ENCODE measurements at places on chromosomes 6 and 20. TPM values are rescaled to one million over a fixed set of nuclear protein-coding genes. Genes with fewer than 3 reads are reported as not detected.

GRCh38 chr20:3276680-3277015, 37.7 kb upstream of the SLC4A11 start:
- no peak for DNase-seq

Gene TMEM14C
- total RNA-seq: 206 TPM

DNA sequence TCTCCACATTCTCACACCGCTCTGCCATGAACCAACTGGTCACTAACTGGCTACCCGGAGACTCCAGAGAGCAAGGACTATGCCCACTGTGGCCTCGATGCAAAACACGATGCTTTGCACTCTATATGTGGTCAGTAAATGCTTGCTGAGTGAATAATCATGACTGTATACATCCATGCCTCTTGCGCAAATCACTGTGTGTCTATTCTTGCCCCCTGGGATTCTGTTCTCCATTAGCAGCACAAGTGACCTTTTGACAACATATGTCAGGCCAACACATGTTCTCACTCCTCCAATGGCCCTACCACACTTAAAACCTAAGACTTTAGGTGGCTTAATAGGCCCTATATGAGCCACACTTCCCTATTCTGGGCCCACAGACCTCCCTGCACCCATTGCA, 16.9 kb downstream of the KIF16B start:
- DNase-seq: no peak

DNA sequence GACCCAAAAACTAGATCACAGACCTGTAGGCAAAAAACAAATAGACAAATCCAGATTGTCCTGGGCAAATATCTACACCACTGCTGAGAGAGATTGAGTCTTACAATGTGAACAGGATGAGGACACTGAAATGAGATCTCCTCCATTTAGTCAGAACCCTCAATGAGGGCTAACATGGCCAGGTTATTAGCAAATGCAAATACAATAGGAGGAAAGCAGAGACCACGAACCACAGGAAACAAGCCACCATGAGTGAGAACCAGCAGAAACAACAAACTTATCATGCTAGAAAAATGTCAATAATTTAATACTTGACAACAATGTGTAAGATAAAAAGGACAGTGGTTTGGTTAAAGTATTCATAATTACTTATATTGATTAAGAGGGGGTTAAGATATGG, 162.8 kb downstream of the SYNE1 start:
- DNase-seq: no peak

DNA sequence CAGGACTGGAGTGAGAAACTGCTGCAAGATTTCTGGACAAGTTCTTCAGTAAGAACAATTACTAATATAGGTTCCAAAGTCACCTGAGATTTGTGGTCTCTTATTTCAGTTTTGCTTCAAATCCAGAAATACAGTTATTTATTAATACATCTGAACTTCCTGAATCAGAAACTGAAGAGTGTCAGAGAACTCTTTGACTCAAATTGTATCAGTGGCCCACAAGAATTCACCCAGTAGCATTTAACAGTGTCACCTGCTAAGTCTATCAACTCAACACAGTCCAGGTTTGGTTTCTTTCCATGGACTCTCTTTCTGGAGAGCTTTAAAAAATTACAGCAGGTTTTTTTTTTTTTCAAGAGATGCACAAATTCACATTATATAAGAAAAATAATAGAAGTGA, 18.8 kb upstream of the NHSL1 start:
- DNase-seq: no peak

- DNase-seq: no peak
Measured at GRCh38 chr6:143260857-143261256, 189.6 kb downstream of the ADAT2 start.

DNA sequence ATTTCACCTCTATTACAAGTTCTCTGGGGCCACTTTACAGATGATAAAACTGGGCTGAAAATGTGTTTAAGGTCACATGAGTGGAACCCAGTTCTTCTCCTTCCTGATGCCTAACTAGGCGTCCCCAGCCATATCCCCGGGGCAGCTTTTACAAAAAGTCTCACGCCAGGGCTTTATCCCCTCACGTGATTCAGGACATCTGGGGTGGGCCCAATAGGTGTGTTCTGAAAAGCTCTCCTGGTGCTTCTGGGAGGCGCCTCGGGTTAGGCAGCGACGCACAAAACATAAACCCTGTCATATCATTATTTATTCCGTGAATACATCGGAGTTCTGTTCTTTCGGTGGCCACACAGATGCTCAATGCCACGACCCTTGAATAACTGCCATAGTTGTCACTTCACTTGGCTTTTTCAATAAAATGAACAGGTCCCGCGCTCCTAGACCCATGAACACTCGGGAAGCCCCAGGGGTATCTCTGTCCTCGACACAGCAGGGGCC, 32.1 kb downstream of the SF3B5 start:
- DNase-seq: no peak

GRCh38 chr6:150301846-150302519, 66.8 kb upstream of the IYD start:
- DNase-seq: peak; percentile 20

Gene F13A1
- not detected for total RNA-seq

GRCh38 chr20:15867899-15868298, 705.3 kb downstream of the KIF16B start:
- no peak for DNase-seq

DNA sequence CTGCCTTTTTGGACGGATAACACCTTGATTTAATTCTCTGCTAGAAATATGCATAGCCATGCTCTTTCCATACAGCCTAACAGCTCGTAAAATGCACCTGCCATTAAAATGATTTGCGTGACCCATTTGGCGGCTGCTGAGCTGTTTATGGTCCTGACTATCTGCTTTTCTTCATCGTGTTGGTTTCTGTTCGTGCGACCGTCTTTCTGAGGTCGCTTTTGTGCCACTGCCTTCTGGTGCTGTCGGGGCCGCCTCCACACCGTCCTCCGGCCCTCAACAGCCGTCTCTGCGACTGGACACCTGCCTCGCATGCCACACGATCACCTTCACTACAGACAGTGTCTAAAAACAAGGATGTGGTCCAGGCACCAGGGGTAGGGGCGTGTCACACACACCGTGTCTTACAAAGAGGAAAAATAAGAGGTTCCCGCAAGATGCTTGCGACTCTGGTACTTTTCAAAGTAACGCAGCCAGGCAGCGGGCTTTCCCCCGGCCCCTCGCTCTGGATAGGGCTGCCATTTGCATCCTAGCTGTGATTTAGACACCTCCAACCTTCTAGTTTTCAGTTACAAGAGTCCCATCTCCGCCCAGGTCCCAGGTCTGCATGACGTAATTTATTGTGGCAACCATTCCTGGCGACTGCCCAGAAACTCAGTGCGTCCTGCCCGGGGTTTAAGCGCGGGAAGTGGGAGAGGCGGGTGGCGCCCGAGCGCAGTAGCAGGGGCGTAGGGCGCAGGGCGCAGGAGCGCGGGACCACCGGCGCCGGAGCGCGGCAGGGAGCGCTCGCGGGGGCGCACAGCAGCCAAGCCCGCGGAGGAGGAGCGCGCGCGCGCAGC, at the start of gene STMND1:
STMND1 (plus strand) TSS at position 629 of the 836 bp plus-strand sequence. CDS start 208 bp downstream, outside the sequence.
- no peak for DNase-seq

DNA sequence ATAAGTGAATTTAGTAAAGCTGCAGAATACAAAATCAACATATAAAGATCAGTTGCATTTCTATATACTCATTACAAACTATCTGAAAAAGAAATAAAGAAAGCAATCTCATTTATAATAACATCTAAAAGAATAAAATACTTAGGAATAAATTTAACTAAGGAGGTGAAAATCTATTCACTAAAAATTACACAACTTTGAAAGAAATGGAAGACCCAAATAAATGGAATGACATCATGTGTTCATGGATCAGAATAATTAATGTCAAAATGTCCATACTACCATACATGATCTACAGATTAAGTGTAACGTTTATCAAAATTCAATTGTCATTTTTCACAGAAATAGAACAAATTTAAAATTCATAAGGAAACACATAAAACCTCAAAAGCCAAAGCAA, 194.9 kb downstream of the TINAG start:
- no peak for DNase-seq

GRCh38 chr20:3354247-3354646, 53.2 kb downstream of the DNAAF9 start:
- no peak for DNase-seq

GRCh38 chr20:50343125-50343489, 152.5 kb downstream of the CEBPB start:
- no peak for DNase-seq

DNA sequence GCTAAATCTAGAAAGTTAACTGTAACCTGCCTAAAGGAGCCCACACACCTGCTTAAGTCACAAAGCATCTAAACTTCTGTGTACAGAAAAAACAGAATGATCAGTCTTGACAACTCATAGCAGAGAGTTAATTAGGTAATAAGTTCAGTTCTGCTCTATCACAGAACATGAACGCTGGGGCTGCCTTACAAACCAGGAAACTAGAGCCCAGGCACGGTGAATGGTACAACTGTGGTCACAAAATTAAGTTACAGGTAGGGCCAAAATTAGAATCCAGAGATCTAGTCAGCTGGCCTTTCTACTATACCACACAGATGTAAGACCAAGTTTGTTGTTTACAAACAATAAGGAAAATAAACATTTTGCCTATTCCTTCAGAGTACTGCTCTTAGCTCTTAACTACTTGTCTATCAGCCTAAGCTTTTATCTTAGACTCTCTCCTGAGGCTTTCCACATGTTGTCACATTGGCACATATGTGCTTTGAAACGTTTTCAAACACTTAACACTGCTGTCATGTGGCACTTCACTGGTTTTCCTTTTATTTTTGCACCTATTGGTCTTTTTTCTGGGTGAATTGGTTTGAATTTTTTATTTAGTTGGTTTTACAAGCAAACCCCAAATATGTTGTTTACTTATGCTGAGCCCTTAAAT, 75.7 kb downstream of the SIM1 start:
- no peak for DNase-seq

Gene CTCFL
- not detected for total RNA-seq

DNA sequence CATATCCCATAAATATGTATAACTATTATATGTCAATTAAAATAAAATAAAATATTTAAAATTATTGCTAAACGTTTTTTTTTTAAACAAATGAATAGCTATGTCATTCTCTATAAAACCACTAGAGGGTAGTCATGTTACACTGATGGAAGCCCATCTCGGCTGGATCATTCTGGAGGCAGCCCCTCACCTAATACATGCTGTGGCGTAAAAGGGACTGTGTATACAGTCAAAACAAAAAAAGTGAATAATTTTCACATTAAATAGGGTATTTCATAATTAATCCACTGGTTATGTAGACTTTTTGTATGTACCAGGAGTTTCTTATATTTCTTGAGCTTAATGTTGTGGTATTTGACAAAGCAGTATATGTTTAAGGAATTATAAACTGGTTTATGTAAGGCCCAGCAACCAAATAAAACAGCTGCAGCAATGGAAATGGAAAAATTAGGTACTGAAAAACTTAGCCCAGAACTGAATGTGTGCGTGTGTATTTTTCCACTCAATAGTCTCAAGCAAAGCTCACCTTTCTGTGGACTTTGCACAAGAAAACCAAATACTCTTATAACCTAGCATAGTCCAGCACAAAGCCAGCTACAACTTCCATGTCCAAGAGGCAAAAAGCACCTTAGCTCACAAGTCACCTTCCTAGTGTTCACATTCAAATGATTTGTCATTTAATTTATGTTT, 81.7 kb downstream of the COL9A1 start:
- DNase-seq: no peak

- no peak for DNase-seq
Measured at GRCh38 chr20:38586181-38586525, 5.2 kb downstream of the ADIG start.

DNA sequence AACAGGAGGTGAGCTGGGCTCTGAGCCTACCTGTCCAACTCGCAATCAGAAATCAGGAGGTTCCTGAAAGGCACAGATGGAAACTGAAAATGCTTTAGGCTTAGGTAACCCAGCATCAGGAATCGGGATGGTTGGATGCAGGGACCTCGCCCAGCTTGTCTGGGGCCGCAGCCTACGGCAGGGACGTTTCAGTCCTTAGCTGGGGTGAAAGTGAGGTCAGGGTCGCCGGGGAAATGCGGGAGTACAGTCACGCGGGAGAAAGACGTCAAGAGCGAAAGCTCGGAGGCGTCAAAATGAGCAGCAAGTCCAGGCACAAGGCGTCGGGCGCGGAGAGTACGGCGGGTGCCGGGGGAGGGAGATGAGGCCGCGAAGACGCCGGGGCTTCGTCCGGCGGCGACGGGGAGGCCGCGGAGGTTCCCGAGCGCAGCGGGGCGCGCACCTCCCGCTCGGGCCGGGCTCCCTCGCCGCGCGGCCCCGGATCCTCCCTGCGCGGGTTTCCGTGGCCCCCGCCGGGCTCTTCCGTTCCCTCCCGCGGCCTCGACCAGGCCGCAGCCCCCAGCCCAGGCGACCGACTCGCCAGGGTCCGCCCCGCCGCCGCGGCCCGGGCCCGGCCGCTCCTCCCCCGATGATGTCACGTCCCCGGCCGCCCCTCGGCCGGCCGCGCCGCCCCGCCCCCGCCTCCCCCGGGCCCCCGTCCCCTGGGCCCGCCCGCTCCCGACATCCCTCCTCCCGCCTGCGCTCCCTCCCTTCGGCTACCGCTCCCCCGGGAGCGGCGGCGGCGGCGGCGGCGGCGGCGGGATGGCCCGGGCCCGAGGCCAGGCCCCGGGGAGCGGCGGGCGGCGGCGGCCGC, at the start of gene EBF4:
EBF4 (plus strand) TSS at position 745 of the 850 bp plus-strand sequence. CDS start 866 bp downstream, outside the sequence.
- no peak for DNase-seq

DNA sequence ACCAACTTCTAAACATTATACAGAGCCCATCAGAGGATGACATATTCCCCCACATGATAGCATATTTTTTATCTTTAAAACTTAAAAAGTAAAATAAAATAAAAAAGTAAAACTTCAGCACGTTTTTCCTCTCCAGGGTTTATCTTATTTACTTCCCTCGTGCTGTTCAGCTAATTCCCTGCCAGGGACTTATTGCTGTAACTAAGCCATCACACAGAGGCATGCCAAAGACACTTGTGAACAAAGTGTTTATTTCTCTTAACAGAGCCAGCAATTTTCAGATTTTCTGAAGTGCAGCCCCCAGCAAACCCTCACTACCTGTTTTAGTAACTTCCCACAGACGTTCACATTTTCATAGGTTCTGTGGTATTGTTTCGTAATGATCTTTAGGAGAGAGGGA, 293.8 kb downstream of the ZNF217 start:
- DNase-seq: no peak

GRCh38 chr6:121339639-121340226, 5.5 kb upstream of the TBC1D32 start:
- no peak for DNase-seq

GRCh38 chr20:54466127-54466526, 9.3 kb upstream of the DOK5 start:
- DNase-seq: no peak

DNA sequence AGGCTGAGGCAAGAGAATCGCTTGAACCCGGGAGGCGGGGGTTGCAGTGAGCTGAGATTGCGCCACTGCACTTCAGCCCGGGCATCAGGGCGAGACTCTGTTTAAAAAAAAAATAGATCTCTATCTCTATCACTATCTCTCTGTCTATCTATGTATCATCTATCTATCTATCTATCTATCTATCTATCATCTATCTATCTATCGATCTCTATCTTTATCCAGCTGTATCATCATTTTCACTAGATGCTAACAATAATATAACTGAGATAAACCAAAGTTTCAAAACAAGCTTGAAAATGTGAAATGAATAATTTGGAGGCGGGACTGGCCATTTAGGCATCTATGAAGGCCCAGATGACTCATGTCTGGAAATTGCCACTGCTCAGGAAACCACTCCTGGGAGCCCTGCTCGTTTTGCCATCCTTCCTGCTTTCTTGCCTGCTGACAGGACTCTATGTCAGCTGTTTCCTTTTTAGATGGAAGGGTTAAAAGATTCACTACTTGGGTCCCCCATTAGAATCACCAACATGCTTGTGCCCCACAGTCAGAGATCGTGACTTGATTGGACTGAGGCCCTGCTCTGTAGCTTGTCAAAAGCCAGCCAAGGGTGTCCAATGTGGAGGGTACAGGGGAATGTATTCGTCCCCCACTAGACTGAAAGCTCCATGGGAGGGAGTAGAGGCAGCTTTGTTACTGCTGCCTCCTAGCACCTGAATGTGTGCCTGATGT, 61.7 kb downstream of the UTRN start:
- no peak for DNase-seq

All from glomerular endothelial cell (primary cell).